ENCODE measurements at places on chromosomes 3 and 15.

GRCh38 chr15:46258056-46258455 is 623.2 kb downstream of the SQOR start:
- DNase-seq = no peak

GRCh38 chr15:75817138-75817935 is 25.9 kb upstream of the UBE2Q2 start:
- no peak for DNase-seq

GRCh38 chr15:36589971-36590370 is 10.5 kb downstream of the CDIN1 start:
- no peak for DNase-seq

GRCh38 chr3:13671482-13672233 is 122.7 kb downstream of the FBLN2 start:
- DNase-seq = no peak

DNA sequence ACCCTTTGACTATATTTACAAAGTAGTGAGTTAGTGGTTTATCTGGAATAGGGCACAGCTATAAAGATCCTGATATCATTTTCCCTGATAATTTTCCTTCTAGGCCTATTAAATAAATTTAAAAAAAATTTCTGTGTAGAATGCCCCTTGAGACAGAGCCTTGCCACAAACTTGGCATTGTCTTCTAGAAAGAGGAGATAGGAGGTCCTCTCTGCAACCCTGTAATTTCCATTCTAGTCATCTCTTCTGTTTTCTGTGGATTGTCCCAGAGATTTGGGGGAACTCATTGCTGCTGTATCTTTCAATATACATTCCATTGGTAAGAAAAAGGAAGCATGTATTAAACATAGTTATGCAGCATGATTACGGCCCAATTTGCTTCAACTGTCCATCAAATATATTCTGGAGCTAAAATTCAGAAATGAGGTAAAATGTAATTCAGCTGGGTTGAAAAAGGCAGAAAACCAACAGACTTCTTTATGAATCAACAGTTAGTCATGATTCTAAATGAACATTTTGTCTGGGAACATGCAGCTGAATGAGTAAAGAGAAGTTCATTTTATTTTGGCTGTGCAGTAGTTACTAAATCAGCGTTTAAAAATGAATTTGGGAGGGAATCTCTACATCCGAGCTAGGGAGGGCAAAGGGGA is 401.1 kb downstream of the NAALADL2 start:
- DNase-seq = no peak

All from stimulated activated CD4-positive, alpha-beta T cell treated with anti-CD3 and anti-CD28 coated beads, Interleukin-2, amount 100 ng/mL, for 24 hours (primary cell).